Osteocyte (in vitro differentiated cells): ENCODE measurements at places on chromosomes 2 and 18. TPM values are rescaled to one million over a fixed set of nuclear protein-coding genes. Genes with fewer than 3 reads are reported as not detected.

Gene LIMS4
- 1.9 and 2.4 TPM in 2 replicates for total RNA-seq

DNA sequence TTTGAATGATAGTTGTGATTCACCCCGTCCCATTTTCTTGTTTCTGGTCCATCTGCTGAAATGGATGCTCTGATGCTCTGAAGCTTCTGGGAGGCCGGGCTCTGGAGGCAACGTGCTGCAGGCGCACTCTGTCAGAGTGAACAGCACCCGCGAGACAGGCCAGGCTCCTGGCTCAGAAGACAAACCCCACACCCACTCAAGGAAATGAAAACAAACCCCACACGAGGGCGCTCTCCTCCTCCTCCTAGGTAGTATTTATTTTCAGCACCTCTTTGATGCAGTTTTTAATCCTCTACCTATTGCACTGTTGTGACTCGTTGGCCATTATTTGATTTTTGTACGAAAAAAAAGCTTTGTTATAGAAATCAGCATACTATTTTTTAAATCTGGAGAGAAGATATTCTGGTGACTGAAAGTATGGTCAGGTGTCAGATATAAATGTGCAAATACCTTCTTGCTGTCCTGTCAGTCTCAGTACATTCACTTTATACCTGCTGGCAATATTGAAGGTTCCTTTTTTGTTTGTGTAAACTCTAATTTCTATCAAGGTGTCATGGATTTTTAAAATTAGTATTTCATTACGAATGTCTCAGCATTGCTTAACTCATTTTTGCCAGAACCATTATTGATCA lies 10.3 kb upstream of the CHST10 start:
- H3K36me3 ChIP-seq: no peaks in the 10 kb centered on the region
- peaks cover 10% of the 10 kb centered on the region for H3K4me1 ChIP-seq
- H3K27me3 ChIP-seq: peaks cover 69% of the 10 kb centered on the region
- no peak for DNase-seq
- no peak overlapping the region for H3K27ac ChIP-seq

Gene ALPG
- not detected in 2 replicates for total RNA-seq

GRCh38 chr2:157868993-157869392 lies 7.1 kb downstream of the ACVR1 start:
- H3K4me3 ChIP-seq: no peak overlapping the region
- no peaks in the 10 kb centered on the region for H3K27me3 ChIP-seq
- no peaks in the 10 kb centered on the region for H3K36me3 ChIP-seq
- no peak for DNase-seq
- no peak overlapping the region for H3K27ac ChIP-seq

- no peak overlapping the region for H3K27ac ChIP-seq
- no peaks in the 10 kb centered on the region for H3K36me3 ChIP-seq
- no peaks in the 10 kb centered on the region for H3K27me3 ChIP-seq
- H3K4me3 ChIP-seq: no peak overlapping the region
- DNase-seq: no peak
- no peaks in the 10 kb centered on the region for H3K4me1 ChIP-seq
These were observed 219.1 kb downstream of the ALK start for GRCh38 chr2:29702276-29702675.

DNA sequence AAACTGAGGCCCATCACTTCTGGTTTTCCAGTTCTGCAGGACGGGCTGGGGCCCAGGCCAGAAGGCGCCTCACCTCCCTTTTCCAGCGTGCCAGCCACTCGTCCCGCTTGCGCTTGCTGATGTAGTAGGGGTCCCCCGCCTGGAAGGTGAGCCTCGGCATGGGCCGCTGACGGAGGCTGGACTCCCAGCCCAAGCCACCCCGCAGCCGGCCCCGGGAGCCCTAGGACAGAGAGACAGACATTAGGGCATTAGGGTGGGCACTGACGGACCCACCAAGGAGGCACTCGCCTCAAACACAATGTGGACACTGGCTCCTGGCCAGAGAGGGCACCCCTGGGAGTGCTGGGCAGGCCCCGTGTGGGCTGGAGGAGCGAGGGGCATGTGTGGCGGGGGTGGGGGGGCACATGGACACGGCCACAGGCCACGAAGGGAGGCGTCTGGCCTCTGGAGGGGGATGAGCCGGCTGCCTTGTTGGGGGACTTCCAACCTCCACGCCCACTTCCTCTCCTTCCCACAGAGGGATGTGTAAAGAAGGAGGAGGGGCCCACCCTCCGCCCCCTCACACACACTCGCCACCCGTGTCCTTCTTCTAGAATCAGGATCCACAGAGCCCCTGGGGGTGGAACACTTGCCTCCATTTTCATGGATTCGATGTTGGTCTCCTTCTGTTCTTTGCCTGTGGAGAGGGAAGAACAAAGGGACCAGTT lies 66.7 kb downstream of the DNMT3A start:
- H3K27me3 ChIP-seq: no peaks in the 10 kb centered on the region
- H3K27ac ChIP-seq: no peak overlapping the region
- DNase-seq: no peak
- H3K4me1 ChIP-seq: peaks cover 2% of the 10 kb centered on the region
- H3K4me3 ChIP-seq: no peak overlapping the region
- H3K36me3 ChIP-seq: peaks cover 30% of the 10 kb centered on the region

GRCh38 chr18:45590036-45590886 lies 25.0 kb upstream of the SLC14A2 start:
- no peak for DNase-seq
- peaks cover 45% of the 10 kb centered on the region for H3K4me1 ChIP-seq
- peaks cover 20% of the 10 kb centered on the region for H3K27me3 ChIP-seq
- no peak overlapping the region for H3K4me3 ChIP-seq

DNA sequence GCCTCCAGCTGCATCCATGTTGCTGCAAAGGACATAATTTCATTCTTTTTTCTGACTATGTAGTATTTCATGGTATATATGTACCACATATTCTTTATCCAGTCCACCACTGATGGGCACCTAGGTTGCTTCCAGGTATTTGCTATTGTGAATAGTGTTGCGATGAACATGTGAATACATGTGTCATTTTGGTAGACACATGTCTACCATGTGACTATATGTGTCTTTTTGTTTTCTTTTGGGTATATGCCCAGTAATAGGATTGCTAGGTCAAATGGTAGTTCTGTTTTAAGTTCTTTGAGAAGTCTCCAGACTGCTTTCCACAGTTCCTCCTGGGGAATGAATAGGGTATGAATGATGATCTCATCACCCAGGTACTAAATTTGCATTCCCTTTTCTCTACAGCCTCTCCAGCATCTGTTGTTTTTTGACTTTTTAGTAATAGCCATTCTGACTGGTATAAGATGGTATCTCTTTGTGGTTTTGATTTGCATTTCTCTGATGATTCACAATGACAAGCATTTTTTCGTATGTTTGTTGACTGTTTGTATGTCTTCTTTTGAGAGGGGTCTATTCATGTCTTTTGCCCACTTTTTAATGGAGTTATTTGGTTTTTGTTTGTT lies 35.6 kb upstream of the FEZ2 start:
- H3K4me1 ChIP-seq: peaks cover 14% of the 10 kb centered on the region
- DNase-seq: no peak
- no peaks in the 10 kb centered on the region for H3K27me3 ChIP-seq
- no peaks in the 10 kb centered on the region for H3K36me3 ChIP-seq
- no peak overlapping the region for H3K4me3 ChIP-seq

Gene SNORC
- total RNA-seq: 1.9 and 2.1 TPM in 2 replicates

- no peaks in the 10 kb centered on the region for H3K36me3 ChIP-seq
- H3K27me3 ChIP-seq: peaks cover 21% of the 10 kb centered on the region
- no peak for DNase-seq
- H3K4me1 ChIP-seq: no peaks in the 10 kb centered on the region
- H3K27ac ChIP-seq: no peak overlapping the region
These were observed 30.8 kb upstream of the LRP2 start for GRCh38 chr2:169393068-169393590.

DNA sequence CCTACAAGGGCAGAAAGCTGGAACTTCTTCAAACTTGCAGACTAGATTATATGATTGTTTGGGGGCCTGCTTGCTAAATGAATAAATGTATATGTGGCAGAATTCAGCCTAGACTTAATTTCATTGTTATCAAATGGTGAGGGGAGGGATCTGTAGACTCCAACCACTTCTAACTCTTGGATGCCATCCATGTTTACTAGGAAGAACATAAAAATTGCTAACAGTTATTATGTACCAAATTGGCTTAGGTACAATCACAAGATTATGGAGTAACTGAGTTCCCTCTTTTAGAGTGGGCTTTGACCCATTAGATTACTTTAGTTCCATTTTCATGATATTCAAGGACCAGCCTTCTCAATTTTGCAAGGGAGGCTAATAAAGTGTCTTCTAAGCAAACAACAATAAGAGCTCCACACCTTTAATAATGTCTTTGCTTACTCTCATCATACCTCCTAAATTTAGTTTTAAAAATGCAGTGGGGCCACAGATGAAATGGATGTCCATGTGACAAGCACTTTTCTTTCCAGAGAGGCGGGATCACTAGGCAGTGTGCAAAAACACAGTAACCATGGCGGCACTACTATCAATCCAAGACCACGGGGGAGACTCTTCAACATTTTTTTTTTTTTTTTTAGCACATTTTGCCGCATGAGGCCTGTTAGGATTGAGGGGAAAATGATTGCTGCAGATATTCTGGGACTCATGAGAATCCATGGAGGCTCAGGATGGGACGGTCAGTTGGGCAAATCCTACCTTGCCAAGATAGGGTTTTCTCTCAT lies 217.6 kb upstream of the SPRED2 start:
- no peaks in the 10 kb centered on the region for H3K36me3 ChIP-seq
- no peak overlapping the region for H3K4me3 ChIP-seq
- H3K27ac ChIP-seq: no peak overlapping the region
- DNase-seq: no peak
- peaks cover 30% of the 10 kb centered on the region for H3K27me3 ChIP-seq
